ENCODE measurements at places on chromosomes 1 and 21. TPM values are rescaled to one million over a fixed set of nuclear protein-coding genes. Genes with fewer than 3 reads are reported as not detected.

GRCh38 chr1:7373876-7374562 is 397.1 kb upstream of the VAMP3 start:
- peak; percentile 11 for DNase-seq

DNA sequence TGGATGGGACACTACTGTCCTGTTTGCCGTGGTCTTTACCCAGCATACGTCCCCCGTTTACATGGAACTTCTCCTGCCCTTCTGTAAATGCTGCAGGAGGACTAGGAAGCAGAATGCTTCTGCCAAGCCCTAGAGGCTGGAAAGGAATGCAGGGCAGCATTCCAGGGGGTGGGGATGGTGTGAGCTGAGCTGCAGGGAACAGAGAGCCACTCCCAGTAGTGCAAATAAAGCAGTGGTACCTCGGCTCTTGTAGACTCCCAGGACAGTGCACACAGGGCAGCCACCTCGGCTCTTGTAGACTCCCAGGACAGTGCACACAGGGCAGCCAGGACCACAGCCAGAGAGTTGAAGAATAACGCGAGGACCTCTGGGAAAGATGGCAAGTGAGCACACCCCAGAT is 35.4 kb downstream of the PTPRU start:
- no peak for DNase-seq

AGBL4 gene
- total RNA-seq: 1.0 TPM

C8B gene
- total RNA-seq: not detected

Measured in suprapubic skin (tissue), 4 donors.